ENCODE measurements at places on chromosomes 3 and 15.

GRCh38 chr15:51288143-51289065, 50.0 kb downstream of the CYP19A1 start:
- DNase-seq: no peak

GRCh38 chr3:15151166-15151565, 52.2 kb upstream of the RBSN start:
- DNase-seq: no peak

GRCh38 chr3:149506965-149507364, 32.5 kb downstream of the TM4SF4 start:
- no peak for DNase-seq

GRCh38 chr3:38163117-38163840, 2.1 kb upstream of the OXSR1 start:
- DNase-seq: no peak

- DNase-seq: no peak
Observed at GRCh38 chr3:10888518-10889090, 72.6 kb downstream of the SLC6A11 start.

DNA sequence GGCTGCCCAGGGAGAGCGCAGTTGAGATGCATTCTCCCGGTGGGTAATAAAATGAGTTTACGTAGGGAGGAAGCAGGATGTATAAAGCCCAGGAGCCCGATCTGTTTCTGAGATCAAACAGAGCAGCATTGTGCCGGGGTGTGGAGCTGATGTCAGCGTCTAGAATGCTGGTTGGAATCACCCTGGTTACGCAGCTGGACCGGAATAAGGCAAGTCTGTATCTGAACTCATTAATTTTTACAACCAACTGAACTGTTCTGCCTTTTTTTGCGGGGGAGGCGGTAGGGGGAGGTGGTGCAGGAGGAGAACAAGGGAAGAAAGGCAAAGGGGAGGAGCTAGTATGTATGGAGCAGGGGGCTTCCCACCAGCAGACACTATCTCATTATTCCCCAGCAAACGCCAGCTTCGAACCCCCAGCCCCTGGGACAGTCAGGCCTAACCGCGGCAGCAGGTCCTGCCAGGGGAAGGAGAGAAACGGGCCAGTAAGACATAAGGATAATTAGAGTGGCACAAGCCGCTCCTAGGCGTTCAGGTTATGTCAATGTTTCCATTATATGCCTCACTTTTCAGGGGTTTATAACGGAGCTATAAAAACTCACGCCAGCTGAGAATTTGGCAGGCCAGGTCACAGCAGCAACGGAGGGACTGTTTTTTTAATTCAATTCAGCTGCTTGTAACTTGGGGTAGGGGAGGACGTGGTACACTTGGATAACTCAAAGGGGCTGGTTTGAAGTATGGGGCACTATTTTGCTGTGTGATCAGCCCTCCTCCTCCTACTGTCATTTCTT, 175.3 kb upstream of the HES1 start:
- DNase-seq: no peak

DNA sequence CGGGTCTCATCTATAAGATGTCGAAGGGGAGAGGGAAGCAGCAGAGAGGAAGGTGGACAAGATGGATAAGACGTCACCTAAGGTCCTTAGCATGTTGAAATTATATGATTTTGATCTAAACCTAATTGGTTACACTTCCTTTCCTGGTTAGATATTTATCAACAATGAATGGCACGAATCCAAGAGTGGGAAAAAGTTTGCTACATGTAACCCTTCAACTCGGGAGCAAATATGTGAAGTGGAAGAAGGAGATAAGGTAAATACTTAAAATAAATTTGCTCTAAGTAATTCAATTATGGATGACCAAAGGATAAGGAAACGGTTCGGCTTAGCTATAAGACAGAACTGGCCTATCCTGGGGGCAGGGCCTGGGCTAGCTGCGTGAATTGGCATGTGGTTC, 5.5 kb downstream of the ALDH1A3 start:
- DNase-seq: no peak

- DNase-seq: no peak
Observed at GRCh38 chr15:87121336-87121735, 1041.7 kb downstream of the AGBL1 start.

- no peak for DNase-seq
Observed at GRCh38 chr15:45338417-45338816, 39.9 kb downstream of the GATM start.

- DNase-seq: no peak
Observed at GRCh38 chr15:29159771-29160455, 109.7 kb downstream of the NSMCE3 start.

- no peak for DNase-seq
Observed at GRCh38 chr3:74599564-74599963, 14.9 kb downstream of the CNTN3 start.

- DNase-seq: no peak
Observed at GRCh38 chr15:65361708-65362459, 15.9 kb downstream of the IGDCC3 start.

DNA sequence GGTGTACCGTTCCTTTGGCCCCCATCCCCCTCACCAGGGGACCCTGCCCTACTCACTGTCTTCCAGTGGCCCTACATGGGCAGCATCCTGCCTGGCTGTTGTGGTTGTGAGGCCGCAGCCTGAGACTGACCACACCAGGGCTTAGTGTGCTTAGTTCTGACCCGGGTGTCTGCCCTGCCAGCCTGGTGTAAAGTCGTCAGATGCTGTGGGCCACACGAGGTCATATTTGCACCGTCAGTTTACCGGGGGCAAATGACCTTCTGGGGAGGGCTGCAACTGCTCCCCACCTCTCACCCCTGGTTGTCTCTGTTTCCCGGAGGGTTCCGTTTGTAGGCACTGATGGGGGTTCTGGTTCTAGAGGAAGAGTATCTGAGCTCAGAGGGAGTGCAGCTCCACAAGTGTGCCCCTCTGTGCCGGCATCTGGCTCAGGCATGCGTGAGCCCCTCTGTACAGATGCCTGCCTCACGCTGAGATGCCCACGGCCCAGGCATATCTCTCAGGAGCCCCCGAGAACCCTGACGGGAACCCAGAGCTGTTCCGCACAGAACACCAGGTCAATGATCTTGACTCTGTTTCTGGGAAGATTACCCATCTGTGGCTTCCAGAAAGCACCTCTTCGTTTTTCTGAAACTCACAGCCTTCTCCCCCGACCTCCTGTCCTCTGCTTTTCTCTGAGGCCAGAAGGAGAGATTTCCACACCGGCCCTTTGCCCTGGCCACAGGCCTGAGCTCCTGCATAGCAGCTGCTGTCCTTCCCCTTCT, 19.2 kb downstream of the KLF13 start:
- DNase-seq: no peak

DNA sequence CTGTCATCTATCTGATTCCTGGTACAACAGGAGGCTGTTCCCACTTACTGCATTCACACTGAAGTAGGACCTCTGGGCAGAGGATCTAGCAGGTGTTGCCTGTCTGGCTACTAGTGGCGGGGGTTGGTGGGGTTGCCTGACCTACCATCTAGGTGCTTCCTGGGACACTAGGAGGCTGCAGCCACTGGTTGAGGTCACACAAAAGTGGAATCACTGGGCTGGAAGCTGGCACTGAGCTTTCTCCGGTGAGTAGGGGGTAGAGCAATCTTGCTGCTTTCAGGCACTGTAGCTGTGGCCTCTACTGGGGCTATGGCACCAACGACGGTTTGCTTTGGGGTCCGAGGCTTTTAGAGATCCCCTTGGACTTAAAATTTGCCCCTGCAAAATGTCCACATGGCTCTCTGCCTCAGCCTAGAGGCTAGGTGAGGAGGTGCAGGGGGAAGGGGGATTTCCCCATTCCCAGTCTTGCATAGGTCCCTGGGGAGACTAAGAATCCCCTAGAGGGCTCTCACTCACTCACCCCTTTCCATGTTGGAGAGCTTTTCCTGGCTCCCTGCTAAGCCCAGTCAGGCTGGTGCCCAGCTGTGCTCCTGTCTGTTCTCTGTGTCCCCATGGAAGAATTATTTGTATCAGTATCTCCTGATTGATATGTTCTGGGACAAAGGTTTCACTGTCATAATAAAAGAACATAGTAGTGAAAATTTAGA, 397.7 kb upstream of the EPHA6 start:
- no peak for DNase-seq

GRCh38 chr3:182244222-182244971, 532.7 kb downstream of the SOX2 start:
- no peak for DNase-seq

DNA sequence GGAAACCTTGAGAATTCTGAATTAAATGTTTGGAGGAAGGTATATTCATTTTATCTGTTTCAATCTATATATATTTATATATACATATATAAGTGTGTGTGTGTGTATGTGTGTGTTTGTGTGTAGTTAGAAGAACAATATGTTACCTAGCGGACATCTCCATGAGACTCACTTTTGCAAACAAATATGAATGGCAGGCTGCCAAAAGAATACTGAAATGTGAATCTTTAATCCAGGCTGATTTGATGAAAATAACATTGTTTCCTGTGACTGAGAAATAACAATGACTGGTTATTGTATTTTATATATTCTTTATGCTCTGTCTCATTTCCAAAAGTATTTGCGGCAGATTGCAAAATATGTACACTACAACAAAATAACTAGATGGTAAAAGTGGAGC, 255.5 kb upstream of the TGFBR2 start:
- DNase-seq: no peak

- DNase-seq: no peak
Observed at GRCh38 chr15:40293905-40294895, 11.3 kb upstream of the ANKRD63 start.

GRCh38 chr3:192916371-192917027, 1.2 kb downstream of the MB21D2 start:
- peak; percentile 39 for DNase-seq

- no peak for DNase-seq
Observed at GRCh38 chr15:48596415-48596814, 49.1 kb downstream of the FBN1 start.

GRCh38 chr15:67611370-67612369, 69.2 kb downstream of the MAP2K5 start:
- no peak for DNase-seq

DNA sequence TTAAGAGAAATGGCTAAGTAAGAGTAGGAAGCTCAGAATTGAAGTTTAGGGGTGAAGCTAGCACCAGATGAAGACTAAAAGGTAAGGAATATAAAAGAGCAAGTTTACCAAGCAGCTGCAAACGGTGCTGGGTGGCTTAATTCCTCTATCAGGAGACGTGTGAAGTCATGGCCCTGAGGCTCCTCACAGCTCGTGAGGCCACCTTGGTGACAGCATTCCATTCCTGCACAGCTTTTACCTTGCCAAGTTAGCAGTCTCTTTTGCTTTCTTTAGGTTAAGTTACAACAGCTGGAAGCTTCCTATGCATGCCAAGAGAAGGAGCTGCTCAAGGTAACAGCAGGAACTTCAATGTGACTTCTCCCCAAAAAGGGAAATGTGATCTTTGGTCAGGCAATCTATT, 6.4 kb downstream of the TMCO5A start:
- no peak for DNase-seq

DNA sequence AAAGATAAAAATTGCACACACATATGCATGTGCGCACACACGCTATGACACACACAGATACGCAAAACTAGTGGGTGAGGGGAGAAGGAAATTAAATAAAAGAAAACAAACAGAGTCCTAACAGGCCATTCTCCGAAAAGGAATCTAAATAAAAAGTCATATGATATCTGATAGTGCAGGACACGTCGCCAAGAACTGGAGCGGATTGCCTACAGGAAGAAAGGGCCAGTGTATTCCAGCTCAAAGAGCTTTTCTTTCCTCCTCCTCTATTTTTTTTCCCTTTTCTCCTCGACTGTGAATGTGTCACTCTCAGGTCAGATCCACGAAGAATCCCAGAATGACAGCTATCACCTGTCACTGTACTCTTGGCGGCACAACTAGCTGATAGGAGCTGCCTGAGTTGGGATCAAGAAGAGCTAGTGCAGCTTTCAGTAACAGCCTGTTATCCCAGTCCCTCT, 157.8 kb downstream of the TIGIT start:
- DNase-seq: no peak

Measured in COR-L47 (cell line).